ENCODE measurements at places on chromosomes 4 and X. TPM values are rescaled to one million over a fixed set of nuclear protein-coding genes. Genes with fewer than 3 reads are reported as not detected.

- DNase-seq, result no peak
These were observed 87.0 kb downstream of the PAK3 start for GRCh38 chrX:111182997-111183396.

DNA sequence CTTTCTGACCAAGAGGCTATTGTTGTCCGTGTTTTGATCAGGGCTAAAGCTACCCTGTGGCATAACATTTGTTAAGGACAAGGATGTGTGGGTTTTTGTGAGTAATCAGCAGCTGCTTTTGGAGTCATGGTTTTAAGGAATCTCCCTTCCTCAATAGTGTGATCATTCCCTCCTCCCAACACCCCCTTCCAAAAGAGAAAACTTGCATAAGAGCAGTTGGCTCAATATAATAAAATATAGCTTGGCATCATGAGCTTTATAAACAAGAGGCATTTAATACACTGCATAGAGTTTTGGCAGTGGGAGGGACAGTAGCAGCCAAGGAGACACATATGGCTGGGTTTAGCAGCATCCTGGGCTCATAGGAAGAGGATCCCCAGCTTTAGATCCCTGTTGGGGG is 84.7 kb downstream of the NHS start:
- no peak for DNase-seq

- no peak for DNase-seq
These were observed 155.9 kb downstream of the APBB2 start for GRCh38 chr4:41058426-41058825.

DNA sequence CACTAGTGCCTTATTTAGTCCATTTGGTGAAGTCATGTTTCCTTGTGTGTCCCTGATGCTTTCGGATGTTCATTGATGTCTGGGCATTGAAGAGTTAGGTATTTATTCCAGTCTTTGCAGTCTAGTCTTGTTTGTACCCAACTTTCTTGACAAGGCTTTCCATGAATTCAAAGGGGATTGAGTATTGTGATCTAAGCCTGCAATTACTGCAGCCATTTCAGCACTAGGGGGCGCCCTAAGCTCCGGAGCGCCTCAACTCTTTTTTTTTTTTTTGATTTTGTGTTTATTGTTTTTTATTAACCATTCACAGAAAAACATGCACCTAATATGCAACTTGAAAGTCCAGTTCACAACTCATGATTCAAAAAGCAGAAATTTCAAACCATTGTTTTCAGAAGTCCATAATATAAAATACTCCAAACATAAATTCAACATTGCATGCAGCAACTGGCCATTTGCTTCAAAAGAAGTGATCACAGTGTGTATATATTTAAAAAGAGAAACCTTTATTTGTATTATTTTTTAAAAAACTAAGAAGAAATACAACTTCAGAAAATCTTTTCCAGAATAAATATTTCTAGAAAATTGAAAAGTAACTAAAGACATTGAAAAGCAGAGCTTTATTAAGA is 59.2 kb downstream of the PTPN13 start:
- DNase-seq, result no peak

- no peak for DNase-seq
These were observed 57.8 kb upstream of the NAP1L5 start for GRCh38 chr4:88755454-88755853.

- DNase-seq, result no peak
These were observed 8.2 kb upstream of the WDR44 start for GRCh38 chrX:118337687-118338086.

DNA sequence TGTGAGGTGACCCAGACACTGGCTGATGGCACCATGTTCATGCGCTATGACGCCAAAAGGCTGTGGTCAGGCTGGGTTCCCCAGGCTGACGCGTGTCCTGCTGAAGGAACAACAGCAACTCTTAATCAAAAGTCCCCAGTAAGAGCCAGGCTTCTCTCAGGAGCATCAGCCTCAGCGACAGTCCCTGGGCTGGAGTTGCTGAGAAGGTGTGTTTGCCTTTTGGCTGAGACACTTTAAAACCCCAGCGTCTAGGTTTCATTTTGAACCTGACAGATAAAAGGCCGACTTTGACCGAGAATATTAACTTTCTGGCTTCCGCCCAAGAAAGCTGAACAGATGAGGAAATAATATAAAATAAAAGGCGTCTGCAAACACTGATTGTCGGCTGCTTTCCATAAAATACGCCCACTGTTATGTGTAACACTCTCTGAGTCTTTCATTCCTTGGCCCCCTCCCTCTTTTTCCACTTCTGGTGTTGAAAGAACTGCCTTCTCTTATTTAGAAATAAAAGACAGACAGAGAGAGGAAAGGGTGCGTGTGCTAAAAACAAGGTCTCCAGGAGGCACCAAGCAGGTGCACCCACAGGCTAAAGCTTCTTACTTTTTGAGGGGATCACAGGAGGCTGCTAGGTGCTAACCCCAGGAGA is 373.6 kb downstream of the MID1IP1 start:
- no peak for DNase-seq

GRCh38 chr4:128162434-128162833 is 101.3 kb downstream of the LARP1B start:
- no peak for DNase-seq

DNA sequence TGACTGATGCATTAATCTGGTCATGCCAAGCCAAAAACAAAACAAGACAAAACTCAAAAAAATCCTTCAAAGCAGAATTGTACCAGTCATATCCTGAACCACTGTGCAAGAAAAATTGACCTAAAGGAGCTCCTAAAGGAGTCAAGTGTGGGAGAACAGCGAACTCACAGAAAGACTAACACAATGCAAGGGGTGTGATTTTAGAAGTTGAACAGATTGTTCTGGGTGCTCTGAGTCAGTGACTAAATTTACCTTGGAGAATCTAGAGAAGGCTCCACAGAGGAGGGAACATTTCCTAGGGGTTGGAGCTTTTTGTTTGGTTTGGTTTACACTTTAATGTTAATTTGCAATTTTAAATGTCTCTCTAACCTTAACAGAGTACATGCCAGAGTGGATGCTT is 48.9 kb upstream of the PHF8 start:
- DNase-seq, result no peak

- no peak for DNase-seq
These were observed 62.9 kb upstream of the ADRA2C start for GRCh38 chr4:3703343-3703676.

DNA sequence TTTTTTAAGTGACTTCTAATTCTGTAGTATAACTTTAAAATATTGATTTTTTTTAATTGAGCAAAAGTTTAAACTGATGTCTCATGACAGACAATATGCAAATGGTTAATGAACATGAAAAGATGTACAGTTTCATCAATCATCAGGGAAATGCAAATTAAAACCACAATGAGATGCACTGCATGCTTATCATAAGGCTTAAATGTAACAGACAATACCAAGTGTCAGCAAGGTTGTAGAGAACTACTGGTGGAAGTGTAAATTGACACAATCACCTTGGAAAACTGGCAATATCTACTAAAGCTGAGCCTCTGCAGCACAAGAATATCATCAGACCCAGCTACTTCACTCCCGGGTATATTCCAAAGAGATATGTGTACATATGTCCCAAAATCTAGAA is 70.2 kb upstream of the DAPP1 start:
- DNase-seq, result no peak

GRCh38 chr4:19945501-19945900 is 306.2 kb upstream of the SLIT2 start:
- DNase-seq, result no peak

- DNase-seq, result no peak
These were observed 128.3 kb upstream of the PITX2 start for GRCh38 chr4:110751183-110751582.

MAGEC2 gene
- total RNA-seq, result not detected

AFP gene
- not detected for total RNA-seq

RAB40A gene
- 0.82 TPM for total RNA-seq

FGF2 gene
- total RNA-seq, result 12.2 TPM

NPY1R gene
- total RNA-seq, result 179 TPM

HTR2C gene
- 11.0 TPM for total RNA-seq

DMRTC1 gene
- not detected for total RNA-seq

SH3BP2 gene
- total RNA-seq, result 19.6 TPM

MEPE gene
- total RNA-seq, result 1.2 TPM
